T-cell (primary cell): ENCODE measurements at places on chromosomes 5 and 9.

GRCh38 chr5:81825237-81825636 is 74.3 kb upstream of the SSBP2 start:
- DNase-seq: no peak

DNA sequence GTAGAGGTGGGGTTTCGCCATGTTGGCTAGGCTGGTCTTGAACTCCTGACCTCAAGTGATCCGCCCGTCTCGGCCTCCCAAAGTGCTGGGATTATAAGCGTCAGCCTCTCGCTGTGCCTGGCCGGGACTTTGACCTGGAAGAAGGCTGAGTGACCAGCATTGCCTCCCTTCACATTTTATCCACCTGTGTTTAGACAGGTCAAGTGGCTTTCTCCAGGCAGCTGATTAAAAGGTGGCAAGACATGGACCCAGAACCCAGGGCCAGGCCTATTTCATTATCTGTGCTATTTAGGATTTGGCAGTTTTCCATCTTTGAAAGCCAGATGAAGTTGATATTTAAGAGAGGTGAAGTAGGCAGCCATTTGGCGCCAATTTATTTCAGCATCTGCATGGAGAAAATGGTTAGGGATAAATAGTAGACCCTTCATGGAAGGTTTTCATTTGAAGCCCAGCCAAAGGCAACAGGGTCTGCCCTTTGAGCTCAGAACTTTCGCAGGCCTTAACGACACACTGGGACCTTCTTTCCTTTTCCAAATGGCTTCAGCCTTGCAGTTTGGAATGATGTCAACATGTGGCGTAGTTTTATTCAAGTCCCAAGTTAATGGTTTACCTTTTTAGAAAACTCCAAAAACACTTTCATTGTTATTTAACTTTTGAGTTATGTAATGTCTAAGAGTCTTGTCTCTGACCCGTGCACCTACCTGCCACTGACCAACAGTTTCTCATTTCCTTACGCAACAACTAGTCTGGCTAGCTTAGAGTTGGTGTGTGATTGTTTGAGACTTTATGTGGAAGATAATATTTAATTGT is 8.4 kb downstream of the DAPK1 start:
- no peak for DNase-seq

DNA sequence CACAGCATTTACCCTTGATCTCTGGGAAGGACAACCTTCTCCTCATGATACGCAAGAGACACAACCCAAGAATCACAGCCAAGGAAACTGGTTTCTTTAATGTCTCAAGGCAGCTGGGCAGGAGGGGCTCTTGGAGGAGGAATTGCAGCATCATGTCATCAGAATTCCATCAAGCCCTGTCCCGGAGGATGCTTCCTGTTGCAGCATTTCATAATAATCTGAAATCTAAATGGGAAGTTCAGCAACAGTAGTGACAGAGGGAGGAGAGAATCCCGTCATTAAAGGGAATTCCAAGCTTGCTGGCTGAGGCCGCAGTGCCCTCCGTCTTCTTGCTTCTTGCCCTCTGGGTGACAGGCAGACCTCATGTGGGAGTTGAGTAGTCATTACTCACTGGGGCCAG is 192.7 kb downstream of the TENT4A start:
- no peak for DNase-seq

- DNase-seq: no peak
Observed at GRCh38 chr9:106590759-106591505, 272.0 kb upstream of the ZNF462 start.

- DNase-seq: no peak
Observed at GRCh38 chr5:134440201-134440755, 28.6 kb upstream of the CDKN2AIPNL start.

DNA sequence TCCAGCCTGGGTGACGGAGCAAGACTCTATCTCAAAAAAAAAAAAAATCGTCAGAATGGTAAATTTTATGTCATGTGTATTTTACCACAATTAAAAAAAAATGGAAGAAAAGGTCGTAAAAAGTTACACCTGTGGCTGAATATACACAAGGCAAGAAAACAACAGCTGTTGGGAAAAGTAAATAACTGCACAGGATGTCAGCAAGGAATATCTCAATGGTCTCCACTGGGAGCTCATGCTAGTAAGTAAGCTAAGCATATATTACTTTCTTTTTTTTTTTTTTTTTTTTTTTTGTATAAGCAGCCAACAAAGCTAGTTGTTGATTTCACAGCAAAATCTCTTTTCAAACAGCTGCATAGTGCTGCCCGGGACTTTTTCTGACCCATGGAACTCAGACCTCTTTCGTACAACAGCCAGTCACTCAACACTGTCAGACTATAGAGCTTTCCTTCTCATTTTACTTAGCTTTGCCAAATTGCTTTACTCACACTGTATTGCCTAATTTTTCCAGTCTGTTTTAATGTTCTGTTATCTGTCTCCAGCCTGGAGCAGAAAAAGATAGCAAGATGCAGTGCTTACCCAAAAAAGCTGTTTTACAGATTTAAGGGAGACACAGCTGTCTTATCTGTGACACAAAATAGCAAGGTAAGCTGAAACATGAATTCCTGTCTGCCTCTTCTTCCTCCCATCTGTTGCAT is 175.9 kb downstream of the ENC1 start:
- no peak for DNase-seq

- no peak for DNase-seq
Observed at GRCh38 chr9:27940535-27940934, 367.3 kb upstream of the C9orf72 start.

GRCh38 chr5:141084487-141084989 is 9.9 kb upstream of the PCDHB2 start:
- peak; percentile 38 for DNase-seq

DNA sequence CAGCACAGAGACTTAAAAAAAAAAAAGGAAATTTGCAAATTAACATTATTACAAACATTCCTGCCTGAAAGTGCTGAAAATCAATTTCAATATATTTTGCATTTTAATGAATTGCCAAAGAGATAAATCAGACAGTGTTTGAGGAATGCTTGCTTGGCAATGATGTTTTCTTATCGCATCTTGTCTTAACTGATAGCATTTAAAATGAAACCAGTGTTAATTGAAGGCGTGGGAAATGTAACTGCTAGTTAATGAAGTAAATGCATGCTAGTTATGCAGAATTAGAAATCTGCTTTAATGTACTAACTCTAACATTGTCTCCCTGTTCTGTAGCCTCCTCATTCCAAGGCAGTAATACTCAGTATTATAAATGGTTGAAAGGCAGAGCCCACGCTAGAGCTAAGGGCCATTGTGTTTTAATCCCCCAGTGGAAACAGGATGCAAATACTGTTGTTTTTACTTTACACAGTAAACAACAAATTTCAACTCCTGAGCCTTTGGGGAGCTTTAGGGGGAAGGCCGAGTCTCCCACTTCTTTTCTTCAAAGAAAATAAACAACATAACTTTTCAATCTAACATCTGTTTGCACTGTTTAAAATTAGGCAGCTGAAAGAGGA is 586.9 kb downstream of the TLE4 start:
- DNase-seq: no peak

- no peak for DNase-seq
Observed at GRCh38 chr5:72453246-72453775, 53.9 kb downstream of the ZNF366 start.
